ENCODE measurements at places on chromosomes 11 and 22.

- no peak for DNase-seq
These were observed 87.5 kb downstream of the TP53I11 start for GRCh38 chr11:44863231-44863630.

GRCh38 chr11:64134963-64135362 is 30.9 kb downstream of the MACROD1 start:
- no peak for DNase-seq

GRCh38 chr22:17119481-17120202 is 1.5 kb downstream of the TMEM121B start:
- no peak for DNase-seq

DNA sequence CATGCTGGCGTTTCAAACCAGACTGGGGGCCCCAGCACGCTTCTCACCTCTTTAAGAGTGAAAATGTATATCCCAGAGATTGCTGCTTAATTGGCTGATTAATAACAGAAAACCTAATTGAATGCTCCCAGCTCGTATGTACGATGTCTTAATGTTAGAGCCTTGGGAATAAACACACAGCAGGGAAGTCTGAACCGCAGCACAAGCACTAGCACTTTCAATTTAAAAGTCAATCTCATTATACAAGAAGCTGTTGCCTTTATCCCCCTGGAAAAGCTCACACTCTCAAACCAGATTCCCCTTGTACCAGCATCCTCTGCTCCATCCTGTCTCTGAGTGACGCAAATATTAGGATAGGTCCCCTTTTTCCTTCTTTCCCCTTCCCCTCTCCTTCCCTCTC is 449.1 kb downstream of the MN1 start:
- DNase-seq: no peak

GRCh38 chr11:14444441-14445189 is 55.0 kb downstream of the COPB1 start:
- DNase-seq: no peak

GRCh38 chr11:43327987-43328386 is 16.2 kb downstream of the API5 start:
- DNase-seq: no peak

- no peak for DNase-seq
These were observed 492.9 kb downstream of the SOX6 start for GRCh38 chr11:15863411-15863810.

- no peak for DNase-seq
These were observed 27.9 kb upstream of the RASL10A start for GRCh38 chr22:29343313-29343805.

DNA sequence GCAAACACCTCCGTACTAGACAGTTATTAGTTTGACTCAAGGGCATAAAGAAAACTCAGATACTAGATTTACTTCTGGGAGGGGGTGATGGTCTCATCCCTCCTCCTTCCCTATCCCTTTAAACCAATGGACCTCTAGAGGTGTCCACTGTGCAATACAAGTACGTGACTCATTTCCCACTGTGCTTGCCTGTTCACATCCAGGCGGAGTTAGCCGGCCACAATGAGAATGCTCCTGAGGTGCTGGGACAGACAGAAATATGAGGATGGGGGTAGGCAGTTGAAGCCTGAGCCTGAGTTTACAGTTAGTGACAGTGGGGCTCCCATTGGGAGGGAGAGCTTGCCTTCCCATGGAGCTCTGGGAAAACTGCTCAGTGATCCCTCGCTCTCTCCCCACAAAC is 8.4 kb upstream of the PMM1 start:
- no peak for DNase-seq

- DNase-seq: no peak
These were observed 106.4 kb downstream of the ARHGAP42 start for GRCh38 chr11:100793525-100793924.

- DNase-seq: no peak
These were observed 22.4 kb upstream of the GAL start for GRCh38 chr11:68661697-68662603.

- DNase-seq: no peak
These were observed 29.8 kb downstream of the ANKK1 start for GRCh38 chr11:113417428-113417827.

GRCh38 chr11:33687733-33688479 is 12.7 kb downstream of the C11orf91 start:
- peak; percentile 76 for DNase-seq

GRCh38 chr11:23751280-23751679 is 745.6 kb upstream of the LUZP2 start:
- no peak for DNase-seq

- DNase-seq: no peak
These were observed 13.7 kb downstream of the ZBTB16 start for GRCh38 chr11:114073007-114073827.

All from A549 (cell line).